ENCODE measurements at places on chromosomes 16 and 17.

DNA sequence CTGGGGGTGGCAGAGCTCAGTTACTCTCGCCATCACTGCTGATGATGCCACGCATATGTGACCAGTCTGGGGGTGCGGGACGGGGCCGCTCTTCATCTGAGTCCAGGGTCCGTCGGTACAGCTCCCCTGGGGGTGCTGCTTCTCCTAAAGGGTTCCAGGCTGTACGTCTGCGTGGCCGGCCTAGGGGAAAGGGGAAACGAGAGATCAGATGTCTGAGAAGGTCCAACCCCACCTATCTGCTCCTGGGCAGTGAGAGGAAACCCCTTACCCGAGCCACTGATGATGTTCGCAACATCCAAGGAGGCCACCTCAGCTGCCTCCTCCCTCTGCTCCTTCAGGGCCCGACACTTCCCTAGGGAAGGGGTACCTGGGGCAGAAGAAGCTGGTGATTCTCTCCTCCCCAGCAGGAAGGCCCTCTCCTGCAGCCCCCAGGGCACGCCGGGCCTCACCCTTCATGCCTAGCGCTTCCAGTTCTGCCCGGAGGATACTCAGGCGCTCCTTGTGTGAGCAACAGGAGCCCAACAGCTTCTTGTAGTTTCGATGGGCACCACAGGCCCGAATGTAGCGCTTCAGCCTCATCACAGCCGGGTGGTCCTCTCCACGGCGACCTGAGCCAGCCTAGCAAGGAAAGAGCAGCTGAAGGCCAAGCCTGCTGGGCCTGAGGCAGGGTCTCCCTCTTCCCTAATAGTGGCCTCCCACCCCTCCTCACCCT, 2.1 kb downstream of the HIRIP3 start:
- no peak for DNase-seq

DNA sequence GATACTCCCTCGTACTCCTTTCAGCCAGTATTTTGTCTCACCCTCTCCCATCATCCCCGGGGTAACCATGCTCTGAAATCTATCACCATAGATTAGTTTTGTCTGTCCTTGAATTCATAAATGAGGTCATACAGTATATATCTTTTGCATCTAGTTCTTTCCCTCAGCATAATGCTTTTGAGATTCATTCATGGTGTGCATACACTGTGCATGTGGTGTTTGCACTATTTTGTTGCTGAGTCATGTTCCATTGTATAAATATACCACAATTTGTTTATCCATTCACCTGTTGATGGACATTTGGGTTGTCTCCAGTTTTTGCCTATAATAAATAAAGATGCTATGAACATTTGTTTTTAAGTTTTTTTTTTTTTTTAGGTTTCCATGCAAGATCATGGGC, 34.2 kb upstream of the NLRP1 start:
- no peak for DNase-seq

- no peak for DNase-seq
These were observed 42.9 kb downstream of the CPD start for GRCh38 chr17:30421592-30421991.

GRCh38 chr17:83018658-83019193, 60.7 kb upstream of the METRNL start:
- no peak for DNase-seq

- no peak for DNase-seq
These were observed 8.6 kb upstream of the NACA2 start for GRCh38 chr17:61599608-61600007.

DNA sequence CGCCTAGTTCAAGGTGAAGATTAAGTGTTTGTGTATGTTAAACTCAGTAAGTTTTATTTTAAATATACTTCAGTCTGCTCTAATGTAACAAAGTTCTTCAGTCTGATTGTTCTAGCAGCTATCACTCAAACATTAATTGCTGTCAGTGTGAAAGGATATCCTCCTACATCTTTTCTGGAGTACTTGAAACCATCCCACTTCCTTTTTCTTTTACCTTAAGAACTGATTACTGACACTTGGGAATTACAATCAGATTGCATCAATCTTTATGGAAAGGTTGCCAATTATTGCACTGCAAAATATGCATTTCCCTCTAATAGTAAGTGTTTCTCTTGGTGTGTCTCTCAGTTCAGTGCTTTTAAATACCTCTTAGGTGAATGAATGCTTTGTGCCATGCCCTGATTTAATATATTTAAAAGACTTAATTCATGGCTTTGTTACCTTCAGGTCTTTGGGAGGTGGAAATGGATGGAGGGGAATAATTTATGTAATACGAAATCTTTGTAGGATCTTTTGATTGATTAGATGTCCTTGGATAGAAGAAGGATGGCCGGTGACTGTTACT, 16.6 kb downstream of the MRTFB start:
- DNase-seq, result no peak

DNA sequence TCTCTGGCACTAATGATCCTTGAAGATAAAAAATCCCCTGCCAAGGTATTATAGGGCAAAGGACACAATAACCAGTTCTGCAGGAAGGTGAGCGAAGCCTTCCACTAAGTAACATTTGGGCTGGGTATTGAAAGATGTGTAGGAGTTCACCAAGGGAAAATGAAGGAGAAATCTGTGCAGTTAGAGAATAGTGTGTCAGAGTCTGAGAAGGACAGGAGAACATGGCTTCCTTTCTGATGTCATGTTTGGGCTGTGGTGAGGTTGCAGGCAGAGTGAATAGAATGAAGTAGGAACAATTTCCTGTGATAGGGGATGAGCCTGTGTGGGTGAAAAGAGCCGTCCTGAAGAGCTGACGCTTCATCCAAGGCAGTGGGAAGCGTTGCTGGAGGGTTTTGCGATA, 24.1 kb upstream of the CIITA start:
- no peak for DNase-seq

GRCh38 chr17:79052131-79052530, 22.5 kb upstream of the ENGASE start:
- no peak for DNase-seq

DNA sequence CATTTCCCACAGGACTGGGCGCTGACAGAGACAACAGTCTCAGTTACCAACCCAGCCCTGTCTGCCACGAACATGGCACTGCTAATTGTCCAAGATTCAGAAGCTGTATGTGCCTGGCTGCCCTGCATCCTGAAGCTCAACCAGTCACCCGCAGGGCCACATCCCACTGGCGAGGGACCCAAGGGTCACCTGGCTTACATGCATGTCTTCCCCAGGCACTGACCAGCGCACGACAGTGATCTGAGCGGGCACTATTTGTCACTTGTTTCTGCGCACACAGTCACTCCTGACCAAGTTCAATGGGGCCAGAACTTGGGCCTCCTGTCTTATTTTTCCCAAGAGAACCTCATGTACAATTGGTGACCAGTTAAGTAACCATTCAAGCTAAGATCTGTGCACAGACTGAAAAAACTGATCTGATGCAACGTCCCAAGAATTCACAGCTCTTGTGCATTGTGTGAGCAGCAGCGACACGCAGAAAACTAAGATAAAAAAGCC, 13.1 kb downstream of the USP7 start:
- DNase-seq, result no peak

DNA sequence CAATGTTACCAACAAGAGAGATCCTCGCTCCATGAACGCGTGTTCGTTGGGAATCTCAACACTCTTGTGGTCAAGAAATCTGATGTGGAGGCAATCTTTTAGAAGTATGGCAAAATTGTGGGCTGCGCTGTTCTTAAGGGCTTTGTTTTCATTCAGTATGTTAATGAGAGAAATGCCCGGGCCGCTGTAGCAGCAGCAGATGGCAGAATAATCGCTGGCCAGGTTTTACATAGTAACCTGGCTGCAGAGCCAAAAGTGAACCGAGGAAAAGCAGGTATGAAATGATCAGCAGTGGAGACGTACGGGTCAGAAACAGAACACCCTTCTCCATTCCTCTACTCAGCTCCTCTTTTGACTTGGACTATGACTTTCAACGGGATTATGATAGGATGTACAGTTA, 13.3 kb downstream of the SOCS1 start:
- DNase-seq, result no peak

DNA sequence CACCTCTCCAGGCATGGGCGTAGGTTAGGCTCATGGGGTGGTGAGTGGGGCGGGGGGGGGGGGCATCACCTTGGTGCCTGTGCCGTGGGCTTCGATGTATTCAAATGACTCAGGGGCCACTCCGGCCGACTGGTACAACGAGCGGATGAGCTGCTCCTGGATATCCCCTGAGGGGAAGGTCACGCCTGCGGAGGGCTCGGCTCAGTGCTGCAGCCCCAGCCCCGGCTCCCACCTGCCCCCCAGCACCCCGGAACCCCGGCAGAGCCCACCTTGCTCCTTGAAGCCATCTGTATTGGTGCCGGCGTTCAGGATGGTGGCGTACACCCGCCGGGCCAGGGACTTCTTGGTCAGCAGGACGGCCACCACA, 5.4 kb downstream of the FASN start:
- DNase-seq, result no peak

DNA sequence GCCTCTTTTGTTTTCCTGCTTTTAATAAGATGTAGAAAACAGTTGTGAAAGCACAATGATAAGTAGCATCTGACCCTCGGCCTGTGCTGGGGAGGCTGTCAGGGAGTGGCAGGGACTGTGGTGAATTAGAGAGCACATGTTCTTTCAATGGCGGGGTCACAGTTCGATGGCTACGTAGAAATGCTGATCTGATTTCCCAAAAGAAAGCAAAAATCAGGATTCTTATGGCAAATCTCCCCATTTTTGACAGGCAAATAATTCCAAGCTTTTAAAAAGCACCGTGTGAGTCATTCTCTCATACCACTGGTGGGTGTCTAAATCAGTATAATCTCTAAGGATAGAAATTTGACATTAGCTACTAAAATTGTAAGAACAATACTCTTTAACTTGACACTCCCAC, 4.2 kb upstream of the MAPK7 start:
- no peak for DNase-seq

All from AG09319 (cell line).